Stimulated activated CD4-positive, alpha-beta T cell treated with anti-CD3 and anti-CD28 coated beads, TNF-alpha, amount 100 ng/mL, for 1 hour (primary cell): ENCODE measurements at places on chromosomes 11 and 22.

DNA sequence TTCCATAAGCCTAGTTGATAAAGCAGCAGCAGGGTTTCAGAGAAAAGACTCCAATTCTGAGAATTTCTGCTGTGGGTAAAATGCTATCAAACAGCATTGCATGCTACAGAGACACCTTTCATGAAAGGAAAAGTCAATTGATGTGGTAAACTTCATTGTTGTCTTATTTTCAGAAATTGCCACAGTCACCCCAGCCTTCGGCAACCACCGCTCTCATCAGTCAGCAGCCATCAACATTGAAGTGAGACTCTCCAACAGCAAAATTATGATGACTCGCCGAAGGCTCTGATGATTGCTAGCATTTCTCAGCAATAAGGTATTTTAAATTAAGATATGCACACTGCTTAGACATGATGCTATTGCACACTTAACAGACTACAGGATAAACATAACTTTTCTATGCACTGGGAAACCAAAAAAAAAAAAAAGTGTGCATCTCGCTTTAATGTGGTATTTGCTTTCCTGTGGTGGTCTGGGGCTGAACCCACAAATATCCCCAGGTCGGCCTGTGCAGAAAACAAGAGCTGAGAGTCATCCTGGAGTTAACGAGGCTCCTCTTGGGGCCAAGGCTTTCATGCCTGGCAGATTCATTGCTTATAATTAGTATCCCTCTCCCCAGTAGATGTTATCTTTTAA is 192.1 kb downstream of the CTTN start:
- no peak for DNase-seq

DNA sequence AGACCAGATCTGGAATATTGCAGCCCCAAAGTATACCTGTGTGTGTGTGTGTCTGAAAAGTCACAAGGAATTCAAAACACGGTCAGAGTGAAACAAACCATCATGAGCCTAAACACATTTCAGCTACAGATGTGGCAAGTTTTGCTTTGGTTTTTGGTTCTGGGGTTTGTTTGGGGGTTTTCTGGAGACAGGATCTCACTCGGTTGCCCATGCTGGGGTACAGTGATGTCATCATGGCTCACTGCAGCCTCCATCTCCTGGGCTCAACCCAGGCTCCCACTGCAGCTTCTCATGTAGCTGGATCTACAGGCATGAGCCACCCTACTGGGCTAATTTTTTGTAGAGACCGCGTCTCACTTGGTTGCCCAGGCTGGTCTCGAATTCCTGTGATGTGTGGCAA is 41.4 kb upstream of the PHF21A start:
- DNase-seq: no peak

- no peak for DNase-seq
Observed at GRCh38 chr11:2475136-2475918, 30.5 kb downstream of the KCNQ1 start.

- no peak for DNase-seq
Observed at GRCh38 chr11:7896009-7896785, 34.9 kb downstream of the OR10A6 start.

DNA sequence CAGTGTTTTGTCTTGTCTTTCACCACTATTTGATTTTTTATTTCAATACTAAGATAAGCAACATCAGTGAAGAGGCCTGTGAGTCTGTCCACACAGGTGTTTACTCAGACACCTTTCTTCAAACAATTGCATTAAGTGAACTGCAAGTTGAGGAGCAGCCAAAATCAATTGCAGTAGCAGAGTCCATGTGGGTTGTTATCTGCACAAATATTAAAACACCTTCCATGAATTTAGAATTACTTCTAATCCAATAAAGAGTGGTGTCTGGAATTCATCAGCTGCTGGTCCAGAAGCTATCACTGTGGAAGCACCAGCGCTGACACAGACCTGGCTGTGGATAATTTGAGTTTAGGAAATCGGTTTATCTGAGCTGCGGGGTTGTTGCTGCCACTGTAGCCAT is 83.5 kb upstream of the FAT3 start:
- DNase-seq: no peak

DNA sequence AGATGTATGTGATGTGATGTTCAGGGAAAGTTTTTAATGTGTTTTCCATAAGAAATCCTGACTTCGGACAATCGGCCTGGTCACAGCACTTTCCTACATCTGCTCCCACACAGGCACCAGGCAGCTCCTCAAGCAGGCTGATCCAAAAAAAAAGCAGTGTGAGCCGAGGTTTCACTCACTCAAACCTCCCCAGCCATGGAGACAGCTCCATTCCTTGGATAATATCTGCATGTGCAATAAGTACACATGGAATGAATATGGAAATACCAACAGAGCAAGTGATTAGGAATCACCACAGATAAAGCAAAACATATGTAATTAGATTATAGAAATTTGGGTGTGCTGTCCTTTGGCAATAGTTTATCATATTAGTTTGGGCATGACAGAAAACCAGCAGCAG is 88.8 kb upstream of the API5 start:
- no peak for DNase-seq
